ENCODE measurements at places on chromosomes 13 and 19.

DNA sequence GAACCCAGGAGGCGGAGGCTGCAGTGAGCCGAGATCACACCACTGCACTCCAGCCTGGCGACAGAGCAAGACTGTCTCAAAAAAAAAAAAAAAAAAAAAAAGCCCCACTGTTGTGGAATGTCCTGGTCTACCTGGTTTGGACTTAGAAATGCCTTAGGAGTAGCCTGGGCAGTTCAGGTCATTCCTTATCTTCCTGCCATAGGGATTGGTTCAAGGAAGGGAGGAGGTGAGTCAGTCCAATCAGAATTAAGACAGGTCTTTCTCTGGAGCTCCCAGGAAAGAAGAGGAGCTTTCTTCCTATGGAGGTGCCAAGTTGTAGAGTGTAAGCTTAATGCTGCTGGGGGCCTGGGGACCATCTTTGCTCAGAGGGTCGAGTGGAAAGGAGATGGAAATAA, 44.8 kb downstream of the SIPA1L3 start:
- DNase-seq: no peak

DNA sequence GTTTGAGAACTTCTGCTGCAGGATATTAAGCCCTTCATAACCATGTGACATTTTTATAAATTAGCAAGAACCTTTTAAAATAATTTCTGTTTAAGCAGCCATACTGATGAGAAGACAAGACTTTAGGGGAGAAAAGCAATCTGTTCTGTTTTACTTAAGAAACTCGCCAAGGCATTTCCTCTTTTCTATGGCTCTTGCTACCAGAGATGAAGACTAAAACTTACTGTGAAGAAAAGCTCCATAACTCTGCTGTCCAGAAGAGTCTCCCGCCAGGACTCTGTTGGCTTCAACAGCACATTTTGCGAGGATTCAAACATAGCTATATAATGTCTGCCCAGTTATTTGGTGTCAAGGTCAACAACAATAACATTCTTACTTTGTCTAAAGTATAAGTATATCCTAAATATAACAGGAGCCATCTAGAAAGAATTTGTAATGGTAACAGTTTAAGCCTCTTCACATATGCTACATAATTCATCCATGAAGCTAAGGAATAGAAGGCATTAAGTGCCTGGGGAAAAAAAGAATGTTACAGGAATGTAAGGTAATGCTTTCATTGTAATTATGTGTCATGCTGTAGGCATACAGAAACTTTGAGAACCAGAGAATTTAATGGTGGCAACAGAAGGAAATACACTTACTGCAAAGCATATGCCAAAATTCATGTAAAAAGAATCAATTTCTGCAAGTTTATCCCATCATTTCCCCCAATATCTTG, 53.2 kb upstream of the EEF1AKMT1 start:
- no peak for DNase-seq

DNA sequence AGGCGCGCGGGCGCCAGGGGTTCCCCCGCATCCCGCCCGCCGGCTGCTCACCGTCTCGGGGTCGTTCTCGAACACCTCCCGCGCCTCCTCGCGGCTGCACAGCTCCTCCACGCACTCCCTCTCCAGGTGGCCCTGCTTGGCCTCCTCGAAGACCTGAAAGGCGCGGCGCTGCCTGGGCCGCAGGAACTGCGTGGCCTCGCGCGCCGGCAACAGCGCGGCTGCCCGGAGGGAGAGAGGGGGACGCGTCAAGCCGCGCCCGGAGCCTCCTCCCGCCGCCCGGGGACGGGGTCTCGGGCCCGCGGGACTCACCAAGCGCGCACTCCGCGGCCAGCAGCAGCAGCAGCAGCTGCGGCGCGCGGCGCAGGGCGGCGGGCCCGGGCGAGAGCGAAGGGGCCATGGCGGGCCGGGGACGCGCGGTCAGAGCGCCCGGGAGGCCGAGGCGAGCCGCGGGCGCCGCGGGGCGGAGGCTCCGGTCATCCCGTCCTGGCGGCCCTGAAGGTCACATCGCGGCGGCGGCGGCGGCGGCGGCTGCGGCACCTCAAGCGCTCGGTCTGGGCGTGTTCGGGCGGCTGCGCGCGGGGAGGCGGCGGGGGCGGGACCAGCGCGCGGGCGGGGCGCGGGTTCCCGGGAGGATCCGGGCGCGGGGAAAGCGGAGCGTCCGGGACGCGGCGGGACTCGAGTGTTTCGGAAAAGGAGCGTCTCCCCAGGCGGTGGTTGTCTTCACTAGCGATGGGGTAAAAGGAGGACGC, at the start of gene GAS6:
GAS6 (minus strand) TSS at position 553 of the 749 bp plus-strand sequence; CDS start at position 397, 156 bp downstream.
- no peak for DNase-seq

DNA sequence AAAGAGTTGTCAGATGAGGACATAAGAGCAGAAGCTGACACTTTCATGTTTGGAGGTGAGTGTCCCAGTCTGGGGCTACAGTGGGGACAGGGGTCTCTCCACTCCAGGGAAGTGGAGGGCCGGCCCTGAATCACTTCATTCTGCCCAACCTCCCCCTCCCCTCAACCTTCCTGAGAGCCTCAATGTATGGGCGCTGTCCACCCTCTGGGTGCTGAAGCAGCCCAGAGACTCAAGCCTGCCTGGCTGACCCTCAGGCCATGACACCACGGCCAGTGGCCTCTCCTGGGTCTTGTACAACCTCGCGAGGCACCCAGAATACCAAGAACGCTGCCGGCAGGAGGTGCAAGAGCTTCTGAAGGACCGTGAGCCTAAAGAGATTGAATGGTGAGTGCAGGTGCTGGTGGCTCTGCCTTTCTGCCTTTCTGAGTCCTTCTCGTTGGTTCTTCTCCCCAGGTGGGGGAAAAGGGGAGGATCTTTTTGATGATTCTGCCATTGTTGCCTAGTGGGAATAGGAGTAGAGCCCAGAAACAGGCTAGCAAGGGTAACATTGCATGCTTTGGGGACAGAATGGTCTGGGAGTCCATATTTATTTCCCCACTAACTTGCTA, 8.8 kb downstream of the CYP4F8 start:
- DNase-seq: no peak

GRCh38 chr13:85366759-85367417, 432.3 kb downstream of the SLITRK6 start:
- no peak for DNase-seq

- DNase-seq: no peak
Observed at GRCh38 chr19:48127561-48127960, 16.9 kb upstream of the PLA2G4C start.

DNA sequence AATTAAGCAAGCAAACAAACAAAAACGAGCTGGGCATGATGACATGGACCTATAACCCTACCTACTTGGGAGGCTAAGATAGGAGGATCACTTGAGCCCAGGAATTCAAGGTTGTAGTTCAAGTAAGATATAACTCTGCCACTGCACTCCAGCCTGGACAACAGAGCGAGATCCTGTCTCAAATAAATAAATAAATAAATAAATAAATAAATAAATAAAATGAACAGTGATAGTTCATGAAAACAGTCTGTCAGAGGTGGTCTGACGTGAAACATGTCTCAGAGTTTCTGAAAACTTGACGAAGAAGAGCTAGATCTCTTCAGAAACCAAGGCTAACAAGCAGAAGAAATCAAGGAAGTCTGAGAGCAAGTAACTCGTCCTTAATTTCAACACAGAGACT, 188.8 kb upstream of the GPC6 start:
- no peak for DNase-seq

GRCh38 chr13:66547685-66548084, 682.5 kb downstream of the PCDH9 start:
- DNase-seq: no peak

DNA sequence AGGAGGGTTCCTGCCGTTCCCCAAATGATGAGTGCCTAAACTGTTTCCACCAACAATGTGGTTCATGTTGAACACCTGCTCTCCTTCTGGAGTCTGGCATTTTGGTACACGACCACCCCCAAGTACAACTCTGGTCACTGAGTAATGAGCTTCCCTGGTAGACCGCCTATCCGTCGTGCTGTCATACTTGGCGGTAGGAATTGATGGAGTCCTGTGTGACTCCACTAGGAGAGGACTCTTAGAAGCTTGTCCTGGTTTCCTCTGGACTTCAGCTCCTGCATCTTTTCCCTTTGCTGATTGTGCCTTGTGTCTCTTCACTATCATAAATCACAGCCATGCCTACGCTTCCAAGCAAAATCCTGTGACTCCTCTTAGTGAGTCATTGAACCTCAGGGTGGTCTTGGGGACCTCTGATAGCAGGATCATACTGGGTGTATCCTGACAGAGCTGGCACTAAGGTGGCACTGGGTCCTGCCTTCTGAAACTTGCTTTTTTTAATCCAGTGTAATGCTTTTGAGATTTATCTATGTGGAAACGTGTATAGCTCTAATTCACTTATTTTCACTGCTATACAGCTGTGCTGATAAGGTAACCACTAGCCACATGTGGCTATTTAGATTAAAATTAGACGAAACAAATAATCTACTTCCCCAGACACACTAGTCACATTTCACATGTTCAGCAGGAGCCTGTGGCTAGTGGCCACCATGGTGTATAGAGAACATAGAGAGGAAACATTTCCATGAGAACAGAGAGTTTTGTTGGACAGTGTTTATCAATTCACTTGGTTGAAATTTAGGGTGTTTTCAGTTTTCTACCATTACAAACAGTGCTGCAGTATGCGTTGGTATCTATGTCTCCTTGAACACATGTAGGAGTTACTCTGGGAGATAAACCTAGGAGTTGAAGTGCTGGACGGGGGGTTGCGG, 6.1 kb upstream of the ASF1B start:
- DNase-seq: no peak

DNA sequence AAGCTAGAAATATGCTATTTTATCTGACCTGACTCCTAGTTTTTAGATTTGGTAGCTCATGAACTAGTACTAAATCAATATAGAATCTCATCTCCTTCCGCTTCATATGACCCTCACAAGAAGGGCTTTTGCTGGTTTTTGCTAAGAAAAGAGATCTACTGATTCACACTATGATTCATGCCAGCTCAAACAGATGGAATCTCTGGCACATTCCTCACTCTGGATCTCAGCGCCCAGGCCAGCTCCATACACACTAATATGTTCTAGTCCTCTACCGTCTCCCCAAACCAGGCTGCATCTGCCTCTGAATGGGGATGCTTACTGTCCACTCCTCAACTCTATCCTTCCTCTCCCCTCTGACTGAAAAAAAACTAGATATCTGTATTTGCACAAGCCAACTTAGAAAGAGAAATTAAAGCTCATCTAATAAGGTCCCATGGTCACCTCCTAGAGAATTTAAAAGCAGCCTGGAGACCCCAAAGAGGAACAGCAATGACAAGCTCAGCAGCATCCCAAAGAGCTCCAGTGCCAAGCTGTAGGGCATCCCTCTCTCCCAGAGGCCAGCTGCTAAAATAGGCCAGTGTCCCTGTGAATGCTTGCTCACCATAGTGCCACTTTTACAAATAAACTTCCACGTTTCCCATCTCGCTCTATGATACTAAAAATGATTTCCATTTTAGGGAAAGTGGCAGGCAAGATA, 74.9 kb downstream of the LHFPL6 start:
- no peak for DNase-seq

DNA sequence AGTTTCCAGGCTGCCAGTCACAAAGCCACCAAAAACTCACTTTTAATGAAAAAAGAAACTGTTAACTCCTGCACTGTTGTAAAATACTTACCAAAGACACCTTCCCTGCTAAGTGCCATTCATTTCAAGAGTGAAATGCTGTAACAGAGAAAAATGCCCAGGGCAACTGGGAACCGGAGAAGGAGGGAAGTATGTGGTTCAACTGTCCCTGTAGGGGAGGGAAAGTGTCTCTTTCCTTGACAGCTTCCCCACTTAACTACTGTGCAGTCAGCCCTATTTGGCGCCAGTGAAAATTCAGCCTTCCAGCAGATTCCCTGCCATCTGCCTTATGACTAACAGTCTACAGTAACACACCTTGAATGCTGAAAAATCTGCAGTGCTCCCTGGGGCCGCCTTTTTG, 789.0 kb downstream of the DIAPH3 start:
- no peak for DNase-seq

GRCh38 chr13:50215399-50215798, 200.2 kb downstream of the KCNRG start:
- DNase-seq: no peak

- DNase-seq: no peak
Observed at GRCh38 chr19:5479958-5480357, 24.7 kb downstream of the ZNRF4 start.

DNA sequence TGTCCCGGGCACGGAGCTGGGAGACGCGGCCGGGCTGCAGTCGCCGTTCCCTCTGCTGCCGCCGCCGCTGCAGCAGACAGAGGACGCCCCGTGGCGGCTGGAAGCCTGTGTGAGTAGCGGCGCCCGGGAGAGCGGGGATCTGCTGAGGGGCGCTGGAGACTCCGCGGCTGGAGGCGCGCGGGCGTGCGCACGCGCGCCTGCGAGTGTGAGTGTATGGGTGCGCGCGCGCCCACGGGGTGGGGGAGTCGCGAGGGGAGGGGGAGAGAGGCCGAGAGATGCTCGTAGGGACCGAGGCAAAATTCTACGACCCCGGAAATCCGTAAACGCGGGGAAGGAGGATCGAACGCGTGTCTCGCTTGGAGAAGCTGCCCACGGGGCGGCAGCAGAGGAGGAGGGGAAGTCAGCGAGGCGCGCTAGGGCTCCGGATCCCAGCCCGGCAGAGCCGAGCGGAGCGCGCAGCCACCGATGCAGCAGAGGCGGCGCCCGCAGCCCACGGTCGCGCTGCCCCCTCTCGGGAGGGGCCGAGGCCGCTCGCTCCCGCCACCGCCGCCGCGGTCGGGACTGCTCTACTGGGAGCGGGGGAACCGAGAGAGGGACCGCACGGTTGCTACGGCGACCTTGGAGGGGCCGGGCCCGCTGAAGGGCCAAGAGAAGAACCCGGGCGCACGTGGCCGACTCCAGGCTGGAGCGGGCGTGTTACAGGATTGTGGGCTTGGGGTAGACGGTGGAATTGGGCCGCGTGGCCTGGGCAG, at the start of gene ENOX1:
ENOX1 (minus strand) TSS at position 207 of the 752 bp plus-strand sequence.
- no peak for DNase-seq

DNA sequence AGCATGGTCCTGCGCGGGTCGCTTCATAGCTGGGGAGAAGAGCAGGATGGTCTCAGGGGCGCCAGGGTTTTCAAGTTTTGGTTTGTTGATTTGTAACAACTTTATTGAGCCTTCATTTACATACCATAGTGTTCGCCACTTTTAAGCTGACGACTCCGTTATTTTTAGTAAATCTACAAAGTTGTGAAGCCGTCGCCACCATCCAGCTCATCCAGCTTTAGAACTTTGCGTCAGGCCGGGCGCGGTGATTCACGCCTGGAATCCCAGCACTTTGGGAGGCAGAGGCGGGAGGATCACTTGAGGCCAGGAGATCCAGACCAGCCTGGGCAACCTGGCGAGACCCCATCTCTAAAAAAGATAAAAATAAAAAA, 404 bp downstream of the C19orf44 start:
- DNase-seq: no peak

GRCh38 chr13:33744589-33745369, 73.2 kb upstream of the RFC3 start:
- DNase-seq: no peak

- DNase-seq: no peak
Observed at GRCh38 chr13:55516610-55517009, 1624.1 kb upstream of the PRR20A start.
